Regular cardiac myocyte (primary cell): ENCODE measurements at places on chromosomes 1 and 21. TPM values are rescaled to one million over a fixed set of nuclear protein-coding genes. Genes with fewer than 3 reads are reported as not detected.

Gene KIF14
- total RNA-seq = 2.0 and 17.1 TPM in 2 replicates

Gene PTGS2
- 38.2 and 47.4 TPM in 2 replicates for total RNA-seq

Gene USH2A
- not detected in 2 replicates for total RNA-seq

Gene PROK1
- not detected in 2 replicates for total RNA-seq

Gene ANKRD45
- total RNA-seq = 0.28 and 0.38 TPM in 2 replicates

Gene MFSD2A
- total RNA-seq = 5.4 and 6.1 TPM in 2 replicates

Gene CDK18
- total RNA-seq = 0.58 and 3.4 TPM in 2 replicates

Gene SMCP
- not detected in 2 replicates for total RNA-seq

Gene CFAP45
- total RNA-seq = 0.28 and 0.96 TPM in 2 replicates

Gene PDPN
- 0.77 and 1.1 TPM in 2 replicates for total RNA-seq

Gene GPR52
- total RNA-seq = 0.28 and 0.38 TPM in 2 replicates

Gene LPAR3
- 0.19 and 2.0 TPM in 2 replicates for total RNA-seq

Gene HPCA
- not detected in 2 replicates for total RNA-seq

Gene CDC20
- total RNA-seq = 6.8 and 161 TPM in 2 replicates

Gene SRP9
- total RNA-seq = 213 and 244 TPM in 2 replicates

Gene FAM72B
- 0.28 and 6.1 TPM in 2 replicates for total RNA-seq

Gene BCAS2
- total RNA-seq = 62.3 and 62.7 TPM in 2 replicates

Gene ADIPOR1
- 131 and 140 TPM in 2 replicates for total RNA-seq

Gene CELA3A
- not detected in 2 replicates for total RNA-seq

Gene KDF1
- 0.28 TPM in 1 of 2 replicates, not detected in the other for total RNA-seq

Gene ARHGEF16
- total RNA-seq = 0.28 and 0.38 TPM in 2 replicates

Gene ZBTB37
- 6.1 and 9.9 TPM in 2 replicates for total RNA-seq

Gene AMY1C
- total RNA-seq = not detected in 2 replicates

Gene CHIA
- not detected in 2 replicates for total RNA-seq

Gene ANGPTL3
- total RNA-seq = not detected in 2 replicates

Gene NFASC
- 13.8 and 42.6 TPM in 2 replicates for total RNA-seq

Gene ZMYND12
- 0.38 and 1.4 TPM in 2 replicates for total RNA-seq

Gene RGS13
- not detected in 2 replicates for total RNA-seq

Gene TDRKH
- 1.9 and 2.0 TPM in 2 replicates for total RNA-seq

Gene HCRTR1
- total RNA-seq = under 0.01 TPM in 1 of 2 replicates, not detected in the other

Gene NUDT4B
- total RNA-seq = 7.3 and 29.7 TPM in 2 replicates

Gene BRDT
- not detected in 2 replicates for total RNA-seq

Gene KLHL20
- total RNA-seq = 38.3 and 49.9 TPM in 2 replicates

Gene AMY1A
- not detected in 2 replicates for total RNA-seq

Gene HSPA6
- 0.96 and 2.3 TPM in 2 replicates for total RNA-seq

Gene AMIGO1
- total RNA-seq = 0.58 and 1.7 TPM in 2 replicates

Gene ADGRB2
- 2.1 and 8.2 TPM in 2 replicates for total RNA-seq

Gene PRDM16
- 0.96 and 1.1 TPM in 2 replicates for total RNA-seq

Gene LAD1
- total RNA-seq = under 0.01 and 0.19 TPM in 2 replicates

Gene AMY2A
- not detected in 2 replicates for total RNA-seq

Gene KAZN
- total RNA-seq = 1.7 and 3.4 TPM in 2 replicates

Gene ELF3
- total RNA-seq = 0.77 and 2.5 TPM in 2 replicates

Gene SPRR2B
- total RNA-seq = not detected in 2 replicates

Gene FMO3
- total RNA-seq = 0.38 and 12.1 TPM in 2 replicates

Gene PLPPR4
- 5.2 and 18.9 TPM in 2 replicates for total RNA-seq

Gene RIPPLY3
- not detected in 2 replicates for total RNA-seq

Gene TRIM67
- total RNA-seq = under 0.01 TPM in 1 of 2 replicates, not detected in the other

Gene ASTN1
- not detected in 2 replicates for total RNA-seq

Gene CD5L
- not detected in 2 replicates for total RNA-seq

Gene ATP1B1
- 7.6 and 28.6 TPM in 2 replicates for total RNA-seq

Gene TMEM81
- 1.7 and 2.7 TPM in 2 replicates for total RNA-seq

Gene LENEP
- total RNA-seq = 0.56 TPM in 1 of 2 replicates, not detected in the other

Gene AMPD1
- total RNA-seq = not detected in 2 replicates

Gene MT1HL1
- not detected in 2 replicates for total RNA-seq

Gene MYOCOS
- total RNA-seq = not detected in 2 replicates

Gene GBP7
- total RNA-seq = not detected in 2 replicates

Gene PGBD5
- total RNA-seq = under 0.01 TPM in 2 replicates

Gene SERTAD4
- total RNA-seq = 11.8 and 12.1 TPM in 2 replicates
